ENCODE measurements at places on chromosomes 4 and X.

DNA sequence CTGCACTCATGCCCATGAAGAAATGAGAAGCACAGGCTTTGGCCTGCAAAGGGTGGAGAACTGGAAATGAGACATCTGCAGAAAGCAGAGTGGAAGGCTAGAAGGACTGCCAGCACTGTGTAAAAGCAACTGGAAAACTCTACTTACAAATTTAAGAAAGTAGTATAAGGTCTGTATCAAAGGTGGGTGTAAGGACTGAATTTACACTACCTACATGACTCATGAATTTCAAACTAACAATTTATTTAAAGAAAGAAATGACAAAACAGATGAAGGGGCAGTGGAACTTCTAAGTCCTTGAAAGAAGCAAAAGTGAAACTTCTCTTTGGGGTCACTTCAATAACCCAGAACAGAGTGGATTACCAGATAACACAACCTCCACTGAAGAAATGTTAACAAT is 71.2 kb downstream of the SLC10A7 start:
- no peak for DNase-seq

DNA sequence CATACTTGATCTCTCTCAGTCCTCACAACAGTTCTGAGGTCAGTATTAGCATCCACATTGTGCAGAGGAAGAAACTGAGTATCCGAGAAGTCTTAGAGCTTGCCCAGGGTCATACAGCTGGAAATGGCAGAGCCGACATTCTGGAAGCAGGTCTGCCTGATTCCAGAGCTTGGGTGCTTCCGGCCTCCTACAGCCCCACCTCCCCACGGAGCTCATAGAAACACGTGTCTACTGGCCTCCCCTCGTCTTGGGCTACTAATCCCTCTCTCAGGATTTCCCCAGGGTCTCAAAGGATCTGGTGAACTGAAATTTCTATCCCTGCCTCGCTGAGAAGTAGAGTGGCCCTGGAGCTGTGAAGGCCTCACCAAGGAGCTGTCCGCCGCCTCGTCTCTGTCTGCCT is 12.0 kb upstream of the KDM5C start:
- no peak for DNase-seq

DNA sequence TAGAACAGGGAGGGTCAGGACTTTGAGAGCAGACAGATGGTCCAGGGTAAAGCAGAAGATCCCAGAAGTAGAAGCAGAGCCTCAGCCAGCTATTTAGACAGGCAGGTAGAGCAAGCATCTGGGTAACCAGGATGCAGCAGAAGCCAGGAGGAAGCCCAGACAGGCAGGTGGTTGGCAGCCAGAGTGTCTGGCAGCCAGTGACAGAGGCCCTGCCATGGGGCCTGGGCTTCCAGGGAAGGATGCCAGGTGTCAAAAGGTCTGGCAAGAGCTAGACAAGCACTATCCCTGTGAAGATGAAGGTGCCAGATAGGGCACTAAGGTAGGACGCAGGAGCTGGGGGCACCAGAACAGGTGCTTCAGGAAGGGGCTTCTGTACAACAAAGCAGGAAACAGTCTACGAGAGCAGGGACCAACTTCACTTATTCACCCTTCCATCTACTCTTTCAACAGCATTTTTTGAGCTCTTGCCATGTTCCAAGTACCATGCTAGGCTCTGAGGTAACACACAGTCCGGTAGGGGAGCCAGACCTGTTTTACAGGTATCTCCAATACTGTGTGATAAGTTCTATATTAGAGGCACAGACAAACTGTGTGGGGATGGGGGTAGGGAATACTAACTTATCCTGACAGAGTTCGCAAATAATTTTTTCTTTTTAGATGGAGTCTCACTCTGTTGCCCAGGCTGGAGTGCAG is 38.1 kb upstream of the GJB1 start:
- no peak for DNase-seq

GRCh38 chr4:4529392-4529791 is 12.5 kb downstream of the STX18 start:
- DNase-seq = no peak

GRCh38 chr4:76430519-76431388 is 4.3 kb upstream of the SHROOM3 start:
- DNase-seq = peak; percentile 19

DNA sequence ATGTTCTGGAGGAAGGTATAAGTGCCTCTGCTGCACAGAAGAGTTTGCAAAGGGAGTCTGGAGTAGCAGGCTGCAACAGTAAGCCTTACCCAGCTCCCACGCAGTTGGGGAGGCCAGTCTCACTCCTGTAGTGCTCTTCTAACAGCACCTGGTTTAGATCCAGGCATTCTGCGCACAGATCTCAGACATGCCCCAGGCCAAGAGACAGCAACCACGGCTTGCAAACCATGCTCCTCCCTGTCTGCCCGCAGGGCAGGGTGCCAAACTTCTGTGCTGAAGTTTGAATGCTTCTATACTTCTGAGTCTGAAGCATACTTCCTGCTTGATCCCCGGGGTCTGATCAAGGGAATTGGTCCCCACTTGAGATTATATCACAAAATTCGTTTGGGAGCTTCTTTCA is 106.3 kb downstream of the LINC00632 start:
- peak; percentile 28 for DNase-seq

GRCh38 chr4:162706051-162706450 is 460.6 kb downstream of the NAF1 start:
- no peak for DNase-seq

All from SJCRH30 (cell line).